Mucosa of gallbladder (tissue), 1 donor: ENCODE measurements at places on chromosomes 4 and X. TPM values are rescaled to one million over a fixed set of nuclear protein-coding genes. Genes with fewer than 3 reads are reported as not detected.

DNA sequence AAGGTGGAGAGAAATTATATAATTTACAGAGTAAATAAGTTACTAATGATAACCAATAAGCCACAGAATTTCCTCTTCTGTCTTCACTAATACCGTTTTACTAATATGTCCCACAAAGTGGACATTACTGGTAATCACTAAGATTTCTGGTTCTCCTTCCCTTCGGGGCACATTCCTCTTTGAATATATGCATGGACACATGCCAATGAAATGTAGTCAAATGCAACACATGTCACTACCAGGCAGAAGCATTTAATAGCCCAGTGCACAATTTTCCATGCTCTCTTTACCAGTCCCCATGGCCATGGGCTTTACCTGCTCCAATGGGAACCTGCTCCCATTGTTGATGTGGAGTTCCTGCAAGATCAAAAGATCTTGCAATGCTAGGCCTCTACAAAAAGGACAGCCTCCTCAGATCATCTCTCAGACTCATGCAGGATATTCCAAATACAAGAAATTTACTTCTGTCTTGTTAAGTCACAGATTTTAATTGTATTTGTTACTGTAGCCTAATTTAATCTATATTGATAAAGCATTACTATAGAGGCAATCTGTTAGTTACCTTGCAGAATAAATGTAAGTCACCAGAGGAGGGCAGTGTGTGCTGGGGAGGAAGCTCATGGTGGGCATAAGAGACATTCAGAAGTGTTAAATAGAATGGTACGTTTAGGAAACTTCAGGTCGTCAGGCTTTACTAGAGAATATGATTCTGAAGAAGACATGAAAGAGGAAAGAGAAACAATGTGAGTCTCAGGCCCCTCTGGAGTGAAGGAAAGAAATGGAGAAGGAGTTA is 37.1 kb upstream of the INPP4B start:
- DNase-seq: no peak

- DNase-seq: no peak
Measured at GRCh38 chrX:120125444-120125843, 9.7 kb upstream of the RHOXF1 start.

DNA sequence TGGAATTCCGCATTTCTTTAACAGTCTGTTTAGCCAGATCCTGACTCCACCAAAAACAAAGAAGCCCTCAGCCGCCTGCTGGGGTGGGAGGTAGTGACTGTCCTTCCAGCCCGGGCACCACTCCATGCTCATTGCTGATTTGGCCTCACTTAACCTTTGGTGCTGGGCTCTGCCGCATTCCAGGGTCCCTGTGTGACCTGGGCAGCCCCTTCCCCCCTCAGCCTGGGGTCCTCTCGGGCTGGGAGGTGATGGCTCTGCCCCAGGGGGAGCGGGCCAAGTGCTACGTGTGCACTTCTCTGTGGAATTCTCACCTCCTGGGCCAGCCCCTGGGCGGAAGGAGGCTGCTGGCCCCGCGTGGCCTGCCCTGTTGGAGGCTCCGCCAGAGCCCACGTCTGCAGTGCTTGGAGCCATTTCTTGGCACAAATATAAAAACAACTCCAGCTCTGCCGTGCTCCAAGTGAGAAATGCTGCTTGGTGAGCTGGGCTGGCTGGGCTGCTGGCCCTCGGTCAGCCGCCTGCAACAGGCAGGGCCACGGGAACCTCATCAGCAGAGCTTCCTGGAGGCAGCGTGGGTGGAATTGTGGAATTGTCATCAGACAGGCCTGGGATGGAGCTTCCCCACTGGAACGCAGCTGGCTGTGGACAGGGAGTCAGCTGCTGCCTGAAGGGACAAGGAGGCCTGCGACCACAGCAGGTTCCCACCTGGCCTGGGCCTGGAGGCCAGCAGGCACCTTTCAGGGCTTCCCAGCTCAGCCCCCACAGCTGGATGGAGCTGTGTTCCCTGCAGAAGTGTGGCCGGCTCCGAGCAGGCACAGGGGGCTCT is 66.0 kb downstream of the TRMT44 start:
- peak; percentile 70 for DNase-seq

ZMAT1 gene
- 7.8 TPM for total RNA-seq

GRCh38 chr4:38174801-38175200 is 214.6 kb downstream of the PTTG2 start:
- no peak for DNase-seq

- no peak for DNase-seq
Measured at GRCh38 chr4:8162625-8163024, 4.0 kb upstream of the ABLIM2 start.

DNA sequence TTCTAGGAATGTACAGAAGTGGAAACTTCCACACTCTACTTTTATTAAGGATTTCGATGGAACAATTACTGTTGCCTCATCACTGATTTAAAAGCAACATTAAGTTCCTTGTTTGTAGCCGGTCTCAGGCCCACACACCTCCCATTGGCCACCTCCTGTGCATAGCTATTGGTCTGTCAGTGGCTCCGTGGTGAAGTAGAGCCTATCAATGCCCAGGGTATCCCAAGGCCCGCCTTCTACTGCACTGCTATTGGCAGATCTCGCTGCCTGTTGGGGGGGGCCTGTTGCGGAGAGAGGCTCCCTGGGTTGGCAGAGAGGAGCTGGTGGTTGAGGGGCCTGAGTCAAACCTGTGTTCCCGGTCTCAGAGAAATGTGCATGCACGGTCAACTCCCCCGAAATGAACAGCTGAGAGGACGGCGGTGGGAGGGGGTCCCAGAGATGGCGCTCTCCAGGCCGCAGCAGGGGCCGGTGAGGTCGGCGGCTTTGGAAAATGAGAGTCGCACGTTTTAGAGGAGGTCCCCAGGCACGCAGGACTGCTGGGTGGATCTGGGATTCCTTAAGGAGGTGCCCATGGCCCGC is 4.9 kb upstream of the ARAF start:
- DNase-seq: peak; percentile 90

DNA sequence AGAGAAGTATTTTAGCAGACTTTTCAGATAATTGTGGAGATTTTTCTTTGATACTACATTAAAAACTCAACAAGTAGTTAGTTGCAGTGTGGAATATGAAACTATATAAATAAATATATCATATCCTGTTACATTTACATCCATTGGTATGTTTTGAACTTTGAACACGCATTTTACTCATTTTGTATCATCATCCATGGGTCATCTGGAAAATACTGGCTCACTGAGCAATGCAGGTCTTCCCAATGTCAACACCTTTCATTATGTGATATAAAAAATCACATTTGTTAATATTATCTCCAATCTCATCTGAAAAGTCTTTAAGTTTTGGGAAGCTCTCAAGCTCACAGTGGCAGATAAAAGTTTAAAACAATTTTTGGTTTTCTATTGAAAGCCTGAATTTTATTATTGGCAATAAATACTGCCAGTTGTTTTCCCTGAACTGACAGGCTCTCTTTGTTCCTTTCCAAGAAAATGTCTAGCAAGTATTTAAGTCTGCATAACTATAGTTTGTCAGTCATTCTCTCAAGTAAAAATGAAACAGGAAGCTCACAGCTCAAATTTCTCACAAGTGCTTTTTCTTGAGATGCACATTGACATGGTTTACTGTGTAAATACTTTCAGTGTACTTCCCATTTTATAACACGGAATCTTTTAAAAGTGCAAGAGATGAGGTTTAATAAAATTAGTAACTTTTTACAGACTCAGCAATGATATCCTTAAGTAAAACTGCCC is 183.5 kb upstream of the GPC4 start:
- DNase-seq: no peak

FOXR2 gene
- total RNA-seq: not detected

NUDT9 gene
- 56.9 TPM for total RNA-seq

TBC1D9 gene
- total RNA-seq: 36.9 TPM

INTU gene
- total RNA-seq: 10.1 TPM

- no peak for DNase-seq
Measured at GRCh38 chr4:87235020-87235671, 14.7 kb upstream of the KLHL8 start.

DNA sequence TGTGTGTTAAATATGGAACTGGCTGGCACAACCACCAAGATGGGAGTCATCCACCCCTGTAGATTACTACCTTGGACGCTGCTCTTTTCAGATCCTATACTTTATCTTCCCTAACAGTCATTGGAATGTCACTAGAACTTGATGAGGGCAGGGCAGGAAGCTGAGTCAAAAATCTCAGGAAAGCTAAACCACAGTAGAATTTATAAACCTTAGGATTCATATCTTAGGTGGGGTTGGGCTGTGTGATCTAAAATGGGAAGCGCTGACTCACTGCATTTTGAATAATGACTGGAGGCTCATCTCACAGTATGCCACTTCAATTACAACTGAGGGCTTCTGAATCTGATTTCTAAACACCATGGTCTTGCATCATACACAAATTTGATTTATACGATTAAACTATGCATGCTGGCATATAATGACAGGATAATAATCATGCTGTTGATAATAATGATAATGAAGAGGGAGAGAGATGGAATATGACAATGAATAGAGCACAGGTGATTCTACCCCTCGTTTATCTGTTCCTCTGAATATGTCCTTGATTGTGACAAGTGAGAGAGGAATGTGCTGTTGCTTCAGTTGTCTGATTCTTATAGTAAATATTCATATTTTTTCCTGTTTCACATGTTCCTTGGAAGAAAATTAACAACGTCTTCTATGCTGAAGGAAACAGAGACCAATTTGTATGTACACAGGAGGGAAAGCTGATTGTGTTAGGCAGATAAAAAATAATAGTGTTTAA is 270.3 kb upstream of the HS3ST1 start:
- DNase-seq: no peak

TGIF2LX gene
- total RNA-seq: not detected

- DNase-seq: no peak
Measured at GRCh38 chr4:10521424-10521823, 64.2 kb upstream of the ZNF518B start.

- no peak for DNase-seq
Measured at GRCh38 chrX:9770319-9770718, 4.7 kb upstream of the GPR143 start.

DNA sequence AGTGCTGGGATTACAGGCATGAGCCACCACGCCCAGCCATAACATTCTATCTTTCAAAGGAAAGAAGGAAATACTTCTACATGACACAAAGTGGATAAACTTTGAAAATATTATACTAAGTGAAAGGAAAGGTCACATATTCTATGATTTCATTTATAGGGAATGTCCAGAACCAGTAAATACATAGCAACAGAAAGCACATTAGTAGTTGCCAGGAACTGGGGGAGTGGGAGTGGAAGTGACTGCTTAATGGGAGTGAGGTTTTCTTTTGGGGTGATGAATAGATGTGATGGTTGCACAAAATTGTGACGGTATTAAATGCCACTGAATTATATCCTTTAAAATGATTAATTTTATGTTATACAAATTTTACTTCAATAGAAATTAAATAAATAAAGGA is 95.7 kb upstream of the IL15 start:
- DNase-seq: no peak

GRCh38 chr4:93373893-93374860 is 454.4 kb upstream of the ATOH1 start:
- no peak for DNase-seq

GRCh38 chr4:138113819-138114400 is 128.2 kb downstream of the SLC7A11 start:
- DNase-seq: no peak

CCDC149 gene
- total RNA-seq: 24.2 TPM

DNA sequence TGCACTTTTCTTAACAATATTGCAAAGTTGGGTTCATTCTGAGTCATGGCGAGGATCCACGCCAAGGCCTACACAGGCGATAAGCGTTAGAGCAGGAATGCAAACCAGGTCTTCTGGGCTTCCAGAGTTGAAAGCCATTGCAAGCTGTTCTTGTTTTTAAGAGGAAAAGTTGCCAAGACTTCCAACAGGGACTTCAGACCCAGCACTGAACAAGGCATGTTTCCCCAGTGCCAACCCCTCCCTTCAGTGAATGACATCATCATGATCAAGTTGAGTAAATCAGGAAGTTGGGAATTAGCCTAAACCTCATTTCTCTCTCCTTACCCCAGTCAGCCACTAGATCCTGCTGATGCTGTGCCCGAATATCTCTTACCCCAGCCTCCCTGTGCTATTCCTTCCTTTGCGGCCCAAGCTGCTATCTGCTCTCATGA is 355.1 kb downstream of the HS3ST1 start:
- DNase-seq: peak; percentile 12

GLRB gene
- 2.7 TPM for total RNA-seq

- DNase-seq: no peak
Measured at GRCh38 chrX:24860140-24860539, 155.6 kb downstream of the ARX start.

UGT2A1 gene
- not detected for total RNA-seq
